ENCODE measurements at places on chromosomes 6 and 20. TPM values are rescaled to one million over a fixed set of nuclear protein-coding genes. Genes with fewer than 3 reads are reported as not detected.
A peak's percentile ranks its signal among the peaks of the same experiment; 100 is the strongest.

MUC22 gene
- total RNA-seq: not detected

SMLR1 gene
- not detected for total RNA-seq

VSX1 gene
- not detected for total RNA-seq

C6orf15 gene
- 0.91 TPM for total RNA-seq

TRIM40 gene
- total RNA-seq: not detected

- no peak for DNase-seq
These were observed 51.6 kb downstream of the FAM184A start for GRCh38 chr6:119026822-119027221.

DNA sequence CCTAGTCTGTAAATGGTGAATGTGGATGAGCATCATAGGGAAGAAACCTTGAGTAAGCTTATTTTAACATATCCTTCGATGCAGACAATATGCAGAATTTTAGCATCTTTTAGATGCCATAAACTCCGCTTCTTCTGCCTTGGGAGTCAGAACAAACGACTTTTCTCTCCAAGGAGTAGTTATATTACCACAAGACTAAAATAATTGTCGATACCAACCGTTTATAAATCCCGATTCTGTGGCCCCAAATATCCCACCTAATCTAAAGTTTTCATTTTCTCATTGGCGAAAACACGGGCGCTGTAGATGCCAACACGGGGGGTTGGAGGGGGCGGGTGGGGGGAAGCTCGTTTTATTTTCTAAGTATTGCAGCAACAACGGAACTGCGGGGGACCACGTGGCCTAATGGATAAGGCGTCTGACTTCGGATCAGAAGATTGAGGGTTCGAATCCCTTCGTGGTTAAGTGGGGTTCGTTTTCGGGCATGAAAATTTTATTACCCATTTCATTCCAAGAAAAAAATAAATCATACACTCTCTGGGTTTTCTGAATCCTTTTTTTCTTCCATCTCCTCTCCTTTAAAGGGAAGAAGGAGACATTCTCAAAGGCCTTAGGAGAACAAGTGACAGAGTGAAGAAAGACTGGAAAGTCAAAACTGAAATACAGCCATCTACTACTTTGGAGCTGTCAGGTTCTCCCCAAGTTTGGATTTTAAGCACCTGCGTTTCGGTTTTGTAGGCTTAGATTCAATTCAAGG, 65.5 kb upstream of the BTN3A2 start:
- DNase-seq: peak; percentile 23

- peak; percentile 28 for DNase-seq
These were observed 23.5 kb downstream of the FITM2 start for GRCh38 chr20:44287272-44288097.

- DNase-seq: no peak
These were observed 229.3 kb downstream of the QKI start for GRCh38 chr6:163643866-163644265.

Data from MG63 (cell line).